ENCODE measurements at places on chromosomes 16 and 17.

- DNase-seq: no peak
These were observed 25.6 kb downstream of the PIK3R6 start for GRCh38 chr17:8841844-8842243.

GRCh38 chr16:23855010-23855409, 19.2 kb downstream of the PRKCB start:
- no peak for DNase-seq

- no peak for DNase-seq
These were observed 6.6 kb downstream of the SLC5A10 start for GRCh38 chr17:18958611-18959010.

- no peak for DNase-seq
These were observed 153.4 kb upstream of the GSE1 start for GRCh38 chr16:85459529-85460251.

- no peak for DNase-seq
These were observed 95.4 kb downstream of the UTP18 start for GRCh38 chr17:51355441-51356410.

DNA sequence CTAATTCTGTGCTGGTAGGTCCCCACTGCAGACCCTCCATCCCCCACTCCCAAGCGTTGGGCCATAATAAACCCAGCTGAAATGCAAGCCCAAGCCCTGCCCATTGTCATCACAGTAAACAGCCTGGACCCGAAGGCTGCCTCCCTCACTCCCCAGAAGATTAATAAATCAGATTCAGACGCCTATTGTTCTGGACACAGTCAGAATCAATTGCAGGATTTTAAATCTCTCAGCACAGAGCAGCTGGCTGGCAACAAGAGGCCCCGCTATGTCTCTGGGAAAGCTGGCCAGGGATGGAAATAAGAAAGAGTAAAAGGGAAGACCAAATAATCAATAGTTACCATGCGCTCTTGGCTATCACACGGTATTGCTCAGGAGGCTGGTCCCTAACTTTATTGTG, 93.9 kb downstream of the C17orf67 start:
- no peak for DNase-seq

GRCh38 chr17:74325376-74325742, 667 bp upstream of the KIF19 start:
- no peak for DNase-seq

- no peak for DNase-seq
These were observed 15.7 kb downstream of the C16orf74 start for GRCh38 chr16:85735225-85735635.

- peak; percentile 55 for DNase-seq
These were observed 14.7 kb upstream of the KLHDC4 start for GRCh38 chr16:87780385-87780989.

DNA sequence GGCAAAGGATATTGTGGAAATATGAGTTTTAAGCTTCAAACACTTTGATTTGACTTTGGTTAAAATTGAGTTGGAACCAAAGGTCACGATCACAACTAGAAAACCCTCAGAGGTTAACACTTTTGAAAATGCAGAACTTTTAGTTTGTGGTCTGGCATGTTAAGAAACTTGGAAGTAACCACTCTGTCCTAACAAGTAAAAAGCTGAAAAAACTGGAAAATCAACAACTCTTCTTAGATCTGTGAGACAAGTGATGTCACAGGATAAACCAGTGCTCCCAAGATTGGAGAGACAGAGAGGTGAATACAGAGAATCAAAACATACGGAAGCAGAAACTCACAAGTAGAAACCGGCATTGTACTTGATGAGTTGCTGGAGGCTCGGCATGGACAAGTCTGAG, 17.4 kb downstream of the MFSD6L start:
- no peak for DNase-seq

- DNase-seq: no peak
These were observed 163.4 kb downstream of the LAT start for GRCh38 chr16:29148131-29148691.

GRCh38 chr17:40612599-40613244, 34.9 kb downstream of the SMARCE1 start:
- no peak for DNase-seq

DNA sequence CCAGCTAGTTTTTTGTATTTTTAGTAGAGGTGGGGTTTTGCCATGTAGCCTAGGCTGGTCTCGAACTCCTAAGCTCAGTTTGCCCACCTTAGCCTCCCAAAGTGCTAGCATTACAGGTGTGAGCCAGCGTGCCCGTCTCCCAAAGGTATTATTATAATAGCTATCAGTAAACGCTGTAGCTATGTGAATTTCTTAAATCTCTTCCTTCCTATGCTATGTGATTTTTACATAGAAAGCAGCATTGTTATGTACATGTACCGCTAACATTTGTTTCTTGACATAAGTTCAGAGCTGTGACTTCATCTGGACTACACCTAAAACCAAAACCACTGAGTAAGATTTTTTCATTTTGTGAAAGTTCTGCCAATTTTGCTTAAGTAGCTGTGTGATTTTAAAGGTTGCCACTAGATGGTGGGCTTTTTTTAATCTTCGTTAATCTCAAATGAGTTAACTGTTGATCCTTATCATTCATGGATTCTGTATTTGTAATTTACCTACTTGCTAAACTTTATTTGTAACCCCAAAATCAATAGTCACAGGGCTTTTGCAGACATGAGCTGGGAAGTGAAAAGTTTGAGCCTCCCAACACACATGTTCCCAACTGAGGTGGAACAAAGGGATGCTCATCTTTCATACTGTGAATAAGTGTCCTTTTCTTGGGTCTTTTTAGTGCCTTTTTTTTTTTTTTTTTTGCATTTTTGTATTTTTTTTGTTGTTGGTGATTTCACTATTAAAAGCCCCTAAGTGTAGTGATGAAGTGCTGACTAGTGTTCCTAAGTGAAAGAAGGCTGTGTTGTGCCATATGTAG, 21.9 kb downstream of the PRKAR1A start:
- DNase-seq: no peak
